SJSA1 (cell line): ENCODE measurements at places on chromosomes 3 and 15.

DNA sequence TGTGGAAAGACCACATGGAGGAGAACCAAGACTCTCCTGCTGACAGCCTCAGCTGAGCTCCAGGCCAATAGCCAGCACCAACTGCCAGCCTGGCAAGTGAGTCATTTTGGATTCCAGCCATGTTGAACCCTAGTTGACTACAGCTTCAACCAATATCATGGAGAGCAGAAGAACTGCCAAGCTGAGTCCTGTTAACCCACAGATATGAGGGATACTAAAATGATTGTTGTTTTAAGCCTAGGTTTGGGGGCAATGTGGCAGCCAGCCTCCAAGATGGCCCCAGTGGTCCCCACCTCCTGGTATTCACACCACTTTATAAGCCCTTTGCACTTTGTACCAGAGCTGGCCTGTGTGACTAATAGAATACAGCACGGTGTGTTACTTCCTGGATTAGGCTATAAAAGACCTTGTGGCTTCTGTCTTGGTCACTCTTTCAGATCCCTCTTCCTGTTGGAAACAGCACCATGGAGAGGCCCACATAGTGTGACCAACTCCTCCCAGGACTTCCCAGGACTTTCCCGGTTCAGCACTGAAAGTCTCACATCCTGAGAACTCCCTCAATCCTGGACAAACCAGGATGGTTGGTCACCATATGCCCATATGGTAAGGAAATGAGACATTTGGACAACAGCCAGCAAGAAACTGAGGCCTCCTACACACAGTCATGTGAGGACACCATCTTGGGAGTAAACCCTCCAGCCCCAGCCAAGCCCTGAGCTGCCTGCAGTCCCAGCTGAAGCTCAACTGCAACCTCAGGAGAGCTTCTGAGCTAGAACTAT, 32.4 kb upstream of the CDV3 start:
- no peak for DNase-seq

- no peak for DNase-seq
Measured at GRCh38 chr3:184230603-184231528, 1.5 kb downstream of the VWA5B2 start.

DNA sequence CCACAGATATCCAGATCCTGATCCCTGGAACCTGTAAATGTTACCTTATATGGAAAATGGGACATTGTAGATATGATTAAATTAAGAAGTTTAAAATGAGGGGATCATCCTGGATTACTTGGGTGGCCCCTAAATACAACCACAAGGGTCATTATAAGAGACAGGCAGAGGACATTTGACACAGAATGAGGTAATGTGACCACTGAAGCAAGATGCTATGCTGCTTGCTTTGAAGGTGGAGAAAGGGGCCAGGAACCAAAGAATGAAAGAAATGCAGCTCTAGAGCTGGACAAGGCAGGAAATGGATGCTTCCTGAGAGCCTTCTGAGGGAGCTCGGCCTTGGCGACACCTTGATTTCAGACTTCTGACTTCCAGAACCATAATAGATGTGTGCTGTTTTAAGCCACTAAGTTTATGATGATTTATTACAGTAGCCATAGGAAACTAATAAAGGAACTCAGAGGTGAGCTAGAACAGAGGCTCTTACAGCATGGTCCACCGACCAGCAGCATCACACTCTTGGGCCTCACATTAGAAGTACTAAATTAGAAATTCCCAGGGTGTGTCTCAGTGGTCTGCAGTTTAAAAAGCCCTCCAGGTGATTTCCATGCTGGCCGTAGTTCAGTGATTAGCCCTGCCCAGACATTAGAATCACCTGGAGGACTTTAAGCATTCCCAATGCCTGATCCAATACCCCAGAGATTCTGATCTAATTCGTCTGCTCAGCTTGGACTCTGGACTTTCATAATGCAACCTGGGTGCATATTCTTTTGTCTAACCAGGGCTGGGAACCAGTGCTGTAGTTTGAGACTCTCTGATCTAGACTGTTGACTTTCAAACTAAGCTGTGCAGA, 7.5 kb downstream of the COLQ start:
- no peak for DNase-seq

GRCh38 chr3:105835606-105836005, 33.2 kb downstream of the CBLB start:
- DNase-seq, result peak; percentile 72

- DNase-seq, result no peak
Measured at GRCh38 chr3:40312661-40313226, 3.2 kb downstream of the EIF1B start.

DNA sequence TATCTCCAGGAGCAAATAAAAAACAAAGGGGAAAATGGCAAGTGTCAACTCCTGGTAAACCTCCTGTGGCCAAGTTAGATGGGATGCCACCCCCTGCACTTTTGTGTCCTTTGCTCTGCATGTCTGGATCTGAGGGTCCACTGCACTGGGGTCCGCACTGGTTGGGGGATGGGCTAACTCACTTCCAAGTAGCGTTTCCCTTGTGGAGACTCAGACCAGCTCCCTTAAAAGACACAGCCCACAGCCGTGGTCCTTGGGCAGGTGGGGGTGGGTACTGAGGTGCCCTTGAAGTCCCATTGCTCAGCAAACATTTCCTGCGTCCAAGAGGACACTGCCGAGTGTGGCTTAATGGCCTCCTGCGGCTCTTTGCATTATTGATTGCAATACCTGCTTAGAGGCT, 188.2 kb downstream of the MEGF11 start:
- DNase-seq, result no peak

- no peak for DNase-seq
Measured at GRCh38 chr15:58724466-58724865, 25.0 kb downstream of the ADAM10 start.

- no peak for DNase-seq
Measured at GRCh38 chr15:99168601-99169580, 64.0 kb downstream of the SYNM start.

- no peak for DNase-seq
Measured at GRCh38 chr3:176219970-176220369, 977.3 kb downstream of the TBL1XR1 start.

GRCh38 chr3:55897573-55898224, 410.6 kb upstream of the WNT5A start:
- DNase-seq, result no peak

GRCh38 chr3:71791634-71792033, 6.7 kb upstream of the PROK2 start:
- DNase-seq, result no peak

- DNase-seq, result no peak
Measured at GRCh38 chr3:169787791-169788190, 14.6 kb downstream of the MYNN start.

DNA sequence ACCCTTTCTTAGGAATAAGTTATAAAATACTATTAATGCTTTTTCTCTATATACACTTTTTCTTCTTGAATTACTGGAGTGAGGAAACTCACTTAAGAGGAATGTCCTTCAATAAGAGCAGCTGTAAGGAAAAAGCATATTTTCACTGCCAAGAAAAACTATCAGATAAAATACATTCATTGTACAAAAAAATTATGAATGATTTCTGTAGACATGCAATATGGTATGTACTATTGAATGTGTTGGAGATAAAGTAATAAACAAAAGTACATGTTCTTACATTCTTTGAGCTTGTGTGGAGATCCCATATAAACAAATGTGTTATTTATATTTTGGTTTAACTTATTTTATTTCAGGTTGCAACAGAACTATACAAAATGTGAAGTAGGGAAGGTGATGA, 241.0 kb upstream of the ZNF717 start:
- DNase-seq, result no peak

- no peak for DNase-seq
Measured at GRCh38 chr3:178482981-178483380, 53.3 kb upstream of the KCNMB2 start.

DNA sequence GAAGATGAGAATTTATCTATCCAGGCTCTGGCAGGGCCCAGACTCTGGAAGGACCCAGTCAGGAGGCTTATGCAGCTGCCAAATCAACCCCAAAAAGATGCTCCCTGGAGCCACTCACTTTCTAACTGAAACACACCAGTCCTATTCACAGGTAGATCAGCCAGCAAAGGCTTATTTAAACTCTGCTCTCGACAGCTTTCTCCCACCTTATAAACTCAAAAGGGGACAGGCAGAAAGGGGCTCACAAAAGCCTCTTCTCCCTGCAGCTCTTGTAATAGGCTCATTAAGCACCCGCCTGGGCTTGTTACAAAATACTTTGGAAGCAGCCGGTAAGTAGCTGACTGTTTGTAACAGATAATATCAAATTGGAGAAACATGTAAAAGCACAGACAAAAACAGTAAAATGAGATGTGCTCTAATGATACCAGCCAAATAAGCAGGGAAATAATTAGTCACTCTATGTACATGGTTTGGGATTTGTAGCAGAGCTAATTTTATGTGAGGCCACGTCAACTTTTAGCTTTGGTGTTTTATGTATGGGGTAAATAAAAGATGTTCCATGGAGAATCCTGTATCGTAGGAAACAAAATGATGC, 213.8 kb downstream of the NR2F2 start:
- no peak for DNase-seq

DNA sequence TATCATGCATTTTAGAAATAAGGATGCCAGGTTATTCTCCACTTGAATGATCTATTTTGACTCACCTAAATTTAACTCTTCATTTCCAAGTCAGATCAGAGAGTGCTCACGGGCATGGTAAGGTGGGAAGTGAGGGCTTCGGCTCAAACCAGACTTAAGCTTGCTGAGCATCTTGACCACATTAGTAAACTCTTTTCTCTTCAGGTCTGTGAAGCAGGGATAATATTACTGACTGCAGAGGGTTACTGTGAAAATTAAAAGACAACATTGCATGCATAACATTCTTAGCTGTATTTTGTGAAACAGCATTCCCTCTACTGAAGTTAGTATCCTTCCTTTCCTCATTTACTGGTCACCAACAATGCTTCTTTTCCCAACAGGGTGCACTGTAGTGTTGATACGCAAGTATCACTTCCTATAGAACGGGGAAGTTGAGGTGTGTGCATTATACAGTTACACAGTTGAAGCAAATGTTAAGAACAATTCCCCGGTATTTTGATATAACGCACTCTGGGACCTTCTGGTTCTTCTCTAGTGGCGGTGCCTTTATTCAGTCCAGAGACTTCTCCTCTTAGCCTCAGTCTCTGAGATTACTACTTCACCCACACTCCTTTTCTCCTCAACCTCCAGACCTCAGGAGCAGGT, 74.1 kb upstream of the MNS1 start:
- DNase-seq, result no peak

DNA sequence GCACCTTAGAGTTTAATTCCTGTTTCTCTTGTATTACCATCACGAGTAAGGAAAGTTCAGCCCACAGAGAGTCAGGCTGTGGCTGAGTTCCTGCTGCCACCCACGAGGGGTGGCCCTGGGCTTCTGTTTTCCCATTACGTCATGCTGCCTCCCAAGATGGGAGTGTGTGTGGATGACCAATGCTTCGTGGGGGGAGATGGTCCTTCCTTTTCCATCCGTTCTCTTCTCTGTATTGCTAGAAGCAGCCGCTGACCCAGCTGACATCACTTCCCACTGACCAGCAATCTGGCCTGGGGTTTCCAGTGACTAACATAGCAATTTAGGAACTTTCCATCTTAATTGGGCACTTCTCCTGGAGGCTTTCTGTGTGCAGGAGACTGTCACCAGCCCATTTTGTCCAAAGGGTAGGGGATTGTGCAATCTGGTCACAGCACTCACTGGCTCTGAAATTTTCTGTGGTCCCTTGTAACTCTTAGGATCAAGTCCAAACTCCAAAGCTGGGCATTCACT, 9.3 kb downstream of the IRAK2 start:
- DNase-seq, result peak; percentile 93

GRCh38 chr15:52171807-52172206, 19.4 kb downstream of the GNB5 start:
- DNase-seq, result no peak

DNA sequence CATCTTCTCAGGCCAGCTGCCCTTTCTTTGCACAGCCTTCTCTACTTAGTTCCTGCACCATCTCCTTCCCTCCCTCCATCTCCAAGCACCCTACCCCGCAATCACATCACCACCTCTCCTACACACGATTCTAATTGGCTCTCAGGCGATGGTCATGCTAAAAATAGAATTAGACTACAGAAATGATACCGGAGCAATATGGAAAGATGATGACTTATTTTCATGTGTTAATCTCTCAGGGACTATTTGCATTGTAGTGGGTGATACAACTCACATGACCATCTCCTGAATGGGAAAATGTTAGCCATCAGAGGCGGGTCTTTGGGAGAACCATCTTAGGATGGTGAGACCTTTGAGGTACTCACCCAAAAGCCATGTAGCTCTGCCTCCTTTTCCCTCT, 54.7 kb upstream of the PPARG start:
- DNase-seq, result no peak

DNA sequence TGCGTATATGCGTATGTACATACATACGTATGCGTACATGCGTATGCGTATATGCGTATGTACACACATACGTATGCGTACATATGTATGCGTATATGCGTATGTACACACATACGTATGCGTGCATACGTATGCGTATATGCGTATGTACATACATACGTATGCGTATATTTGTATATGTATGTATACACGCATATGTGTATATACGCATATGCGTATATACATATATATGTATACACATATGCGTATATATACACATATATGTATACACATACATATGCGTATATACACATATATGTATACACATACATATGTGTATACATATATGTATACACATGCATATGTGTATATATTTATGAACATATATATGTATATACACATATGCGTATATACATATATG, 12.1 kb downstream of the MCTP2 start:
- DNase-seq, result no peak

GRCh38 chr3:151226088-151226563, 23.1 kb upstream of the GPR171 start:
- no peak for DNase-seq

- DNase-seq, result no peak
Measured at GRCh38 chr15:41935566-41936020, 36.8 kb downstream of the EHD4 start.
